Esophagus squamous epithelium (tissue), 5 donors: ENCODE measurements at places on chromosomes 6 and 20.

DNA sequence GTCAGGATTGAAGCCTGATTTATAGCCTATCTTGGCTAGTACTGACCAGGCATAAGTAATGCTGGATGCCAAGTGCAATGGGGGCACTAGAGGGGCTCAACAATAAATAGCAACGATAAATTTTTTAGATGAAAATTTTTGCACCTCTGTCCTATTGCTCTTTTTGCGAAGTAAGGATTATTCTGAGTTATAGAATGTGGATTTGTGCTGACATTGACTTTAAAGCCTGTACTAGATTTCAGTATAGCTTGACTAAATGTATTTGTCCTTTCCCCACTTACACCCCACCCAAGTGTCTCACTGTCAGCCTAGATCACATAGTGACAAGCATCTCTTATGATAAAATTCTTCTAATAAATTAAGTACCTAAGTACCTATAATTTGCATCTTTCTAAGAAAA, 757.0 kb downstream of the GRIK2 start:
- DNase-seq: no peak

GRCh38 chr20:14597206-14597715, 259.8 kb upstream of the FLRT3 start:
- DNase-seq: no peak

- DNase-seq: no peak
Observed at GRCh38 chr20:9236458-9236857, 167.6 kb downstream of the PLCB4 start.

DNA sequence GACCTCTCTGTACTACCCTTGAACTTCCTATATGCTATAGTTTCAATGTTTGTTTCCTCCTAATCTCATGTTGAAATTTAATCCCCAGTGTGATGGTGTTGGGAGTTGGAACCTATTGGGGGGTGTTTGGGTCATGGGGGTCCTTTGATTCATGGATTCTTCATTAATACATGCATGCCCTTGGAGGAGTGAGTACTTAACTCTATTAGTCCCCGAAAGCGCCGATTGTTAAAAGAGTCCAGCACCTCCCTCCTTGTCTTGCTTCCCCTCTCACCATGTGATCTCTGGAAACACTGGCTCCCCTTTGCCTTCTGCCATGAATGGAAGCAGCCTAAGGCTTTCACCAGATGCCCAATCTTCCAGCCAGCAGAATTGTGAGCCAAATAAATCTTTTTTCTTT, 31.7 kb downstream of the NCR2 start:
- DNase-seq: no peak

GRCh38 chr20:46406986-46407670, 713 bp upstream of the ELMO2 start:
- no peak for DNase-seq

DNA sequence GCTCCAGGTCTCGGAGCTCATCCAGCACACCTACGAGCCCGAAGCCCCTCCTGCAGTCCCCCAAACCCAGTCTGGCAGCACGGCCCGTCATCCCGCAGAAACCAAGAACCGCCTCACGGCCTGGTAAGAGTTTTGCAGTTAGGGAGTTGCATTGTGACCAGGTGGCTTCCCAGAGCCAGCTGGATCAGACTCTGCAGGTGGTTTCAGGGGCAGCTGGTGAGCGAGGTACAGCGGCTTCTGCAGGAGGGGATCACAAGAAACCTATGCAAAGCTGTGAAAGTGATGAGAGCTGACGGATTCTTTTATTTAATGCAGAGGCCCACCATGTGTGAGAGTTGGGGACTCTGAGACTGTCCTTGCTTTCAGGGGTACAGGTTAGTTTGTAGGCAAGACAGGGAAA, 45.9 kb upstream of the SCGN start:
- DNase-seq: no peak

DNA sequence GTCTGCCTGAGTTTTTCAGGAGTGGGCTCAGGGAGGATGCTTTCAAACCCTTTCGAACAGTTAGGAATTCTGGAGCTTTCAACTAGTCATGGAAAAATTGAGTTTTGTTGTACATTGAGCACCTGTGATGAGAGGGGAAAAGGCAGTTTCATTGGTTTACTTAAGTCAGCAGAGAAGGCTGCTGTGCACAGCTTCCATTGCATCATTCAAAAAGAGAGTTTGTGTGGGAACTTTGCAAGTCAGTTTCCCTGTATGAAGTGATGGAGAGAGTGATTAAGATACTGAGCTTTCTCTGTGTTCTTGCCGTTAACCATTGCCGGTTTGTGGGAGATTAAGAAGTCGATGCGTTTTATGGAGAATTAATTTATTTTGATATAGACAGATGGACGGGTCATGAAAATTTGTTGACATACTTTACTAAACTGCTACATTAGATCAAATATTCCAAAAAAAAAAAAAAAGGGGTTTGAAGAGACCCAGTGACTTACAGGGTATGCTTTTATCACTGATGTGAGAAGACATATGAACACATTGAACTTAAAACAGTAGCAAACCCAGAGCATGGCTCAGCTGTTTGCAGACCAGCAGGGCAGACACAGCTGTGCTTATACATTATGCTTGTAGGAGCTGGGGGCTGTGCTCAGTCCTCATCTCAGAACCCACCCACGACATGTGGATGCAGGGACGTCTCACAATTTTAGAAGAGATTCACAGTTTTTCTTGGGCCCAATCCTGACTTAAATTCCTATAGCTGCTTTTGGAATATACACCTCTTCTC, 234.1 kb downstream of the SOX4 start:
- DNase-seq: no peak

DNA sequence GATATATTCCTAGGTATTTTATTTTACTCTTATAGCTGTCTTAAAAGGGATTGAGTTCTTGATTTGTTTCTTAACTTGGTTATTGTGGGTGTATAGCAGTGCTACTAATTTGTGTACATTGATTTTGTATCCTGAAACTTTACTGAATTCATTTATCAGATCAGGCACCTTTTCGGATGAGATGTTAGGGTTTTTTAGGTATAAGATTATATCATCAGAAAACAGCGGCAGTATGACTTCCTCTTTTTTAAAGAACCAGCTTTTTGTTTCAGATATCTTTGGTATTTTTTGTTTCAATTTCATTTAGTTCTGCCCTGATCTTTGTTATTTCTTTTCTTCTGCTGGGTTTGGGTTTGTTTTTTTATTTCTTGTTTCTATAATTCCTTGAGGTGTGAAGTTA, 382.4 kb upstream of the ADGRB3 start:
- DNase-seq: no peak

DNA sequence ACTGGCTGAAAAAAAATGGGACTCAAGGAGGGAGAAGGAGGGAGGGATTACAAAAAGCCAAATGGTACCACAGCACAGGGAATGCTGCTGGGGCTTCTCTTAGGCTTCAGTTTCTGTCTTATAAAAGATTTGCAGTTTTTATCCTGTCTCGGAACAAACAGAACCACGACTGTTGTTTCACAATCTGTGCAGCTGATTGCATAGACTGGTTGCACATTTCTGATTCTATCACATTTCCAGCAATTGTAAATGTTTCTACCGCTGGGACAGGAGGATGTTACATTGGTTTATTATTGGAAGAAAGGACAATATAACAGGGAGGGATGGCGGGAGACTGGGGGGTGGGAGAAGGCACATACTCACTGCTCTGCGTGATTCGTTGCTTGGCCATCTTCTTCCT, 73.5 kb upstream of the ARID1B start:
- no peak for DNase-seq

DNA sequence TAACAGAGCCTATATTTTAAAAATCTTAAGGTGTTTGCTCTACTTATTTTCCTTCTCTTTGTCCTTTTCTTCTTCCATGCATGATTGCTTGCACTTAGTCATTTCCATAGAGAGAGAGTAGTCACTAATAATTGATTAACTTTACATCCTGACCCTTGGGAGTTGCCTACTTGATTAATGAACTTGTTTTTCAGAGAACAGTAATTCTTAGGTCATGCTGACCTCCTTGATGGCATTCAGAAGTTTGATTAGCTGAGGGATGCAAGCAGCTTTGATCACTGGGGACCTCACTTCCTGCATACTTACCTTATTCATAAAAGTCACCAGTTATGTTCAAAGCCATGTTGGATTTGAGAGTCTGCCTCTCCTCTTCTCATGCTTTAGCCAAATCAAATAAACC, 715.6 kb upstream of the ID4 start:
- DNase-seq: no peak

DNA sequence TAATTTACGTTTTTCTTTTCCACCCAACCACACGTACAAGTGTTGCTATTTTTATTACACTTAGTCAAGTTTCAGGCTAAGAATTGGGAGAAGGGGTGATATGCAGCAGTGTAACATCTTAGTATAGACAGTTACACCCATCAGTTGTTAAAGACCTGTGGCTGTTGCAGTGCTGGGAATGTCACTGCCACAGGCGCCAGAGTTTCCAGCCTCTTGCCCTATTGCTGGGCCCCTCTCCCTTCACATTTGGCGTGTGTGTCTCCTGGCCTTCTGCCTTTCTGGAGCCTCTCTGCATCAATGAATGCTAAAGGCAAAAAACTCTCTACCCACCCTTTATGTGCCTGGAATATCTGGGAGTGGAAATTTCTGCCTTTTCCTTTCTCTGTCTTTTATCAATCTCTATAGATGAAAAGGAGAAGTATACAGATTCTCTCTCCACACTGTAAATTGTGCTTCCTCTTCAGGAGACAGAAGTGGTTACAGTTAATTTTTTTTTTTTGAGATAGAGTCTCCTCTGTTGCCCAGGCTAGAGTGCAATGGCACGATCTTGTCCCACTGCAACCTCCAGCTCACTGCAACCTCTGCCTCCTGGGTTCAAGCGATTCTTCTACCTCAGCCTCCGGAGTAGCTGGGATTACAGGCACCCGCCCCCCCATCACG, 73.0 kb downstream of the TIAM2 start:
- no peak for DNase-seq

- DNase-seq: no peak
Observed at GRCh38 chr6:38483526-38483925, 156.2 kb downstream of the BTBD9 start.

DNA sequence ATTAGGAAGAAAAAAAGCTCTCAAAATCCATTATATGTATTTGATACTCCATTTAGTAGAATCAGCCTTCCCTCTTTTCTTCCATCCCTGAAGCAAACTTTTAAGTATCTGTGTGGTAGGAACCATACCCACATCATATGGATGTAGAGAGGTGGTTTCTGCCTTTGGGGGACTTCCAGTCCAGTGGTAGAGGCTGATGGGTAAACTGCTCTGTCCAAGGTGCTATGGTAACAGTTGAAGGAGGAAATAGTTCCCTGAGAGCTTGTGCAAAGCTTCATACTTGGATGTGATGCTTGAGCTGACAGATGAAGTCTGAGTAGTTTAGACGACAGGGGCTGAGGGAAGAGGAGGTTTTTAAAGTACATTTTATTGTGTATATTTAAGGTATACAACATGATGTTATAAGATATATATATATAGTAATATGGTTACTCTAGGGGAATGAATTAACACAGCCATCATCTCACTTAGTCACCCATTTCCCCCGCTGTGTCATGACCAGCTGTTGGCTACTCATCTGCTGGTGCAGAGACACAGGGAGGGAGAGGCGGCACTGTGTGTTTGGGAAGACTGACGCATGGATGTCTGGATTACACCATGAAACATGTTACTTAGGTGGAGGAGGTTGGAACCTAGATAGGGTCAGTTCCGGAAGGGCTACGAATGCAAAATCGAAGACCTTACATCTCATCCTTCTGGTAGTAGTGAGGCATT, 185.2 kb downstream of the FARS2 start:
- DNase-seq: no peak

DNA sequence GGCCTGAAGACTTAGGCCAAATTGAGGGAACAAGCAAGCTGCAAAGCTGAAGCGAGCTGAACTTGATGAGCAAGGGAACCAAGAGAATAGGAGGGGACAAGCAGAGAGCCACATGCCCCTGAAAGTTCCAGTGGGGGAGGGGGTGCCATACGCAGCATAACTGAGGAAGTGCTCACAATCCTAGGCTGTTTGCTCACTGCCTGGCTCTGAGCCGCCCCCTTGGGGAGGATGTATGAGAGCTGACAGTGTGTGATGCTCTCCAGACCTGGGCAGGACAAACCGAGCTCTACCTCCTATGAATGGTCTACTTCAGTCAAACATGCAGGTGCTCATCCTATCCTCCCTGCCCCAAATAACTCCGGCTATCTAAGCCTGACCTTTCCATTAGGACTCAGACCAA, 52.1 kb downstream of the FAXC start:
- DNase-seq: no peak

- no peak for DNase-seq
Observed at GRCh38 chr6:75150685-75151412, 55.0 kb downstream of the COL12A1 start.

DNA sequence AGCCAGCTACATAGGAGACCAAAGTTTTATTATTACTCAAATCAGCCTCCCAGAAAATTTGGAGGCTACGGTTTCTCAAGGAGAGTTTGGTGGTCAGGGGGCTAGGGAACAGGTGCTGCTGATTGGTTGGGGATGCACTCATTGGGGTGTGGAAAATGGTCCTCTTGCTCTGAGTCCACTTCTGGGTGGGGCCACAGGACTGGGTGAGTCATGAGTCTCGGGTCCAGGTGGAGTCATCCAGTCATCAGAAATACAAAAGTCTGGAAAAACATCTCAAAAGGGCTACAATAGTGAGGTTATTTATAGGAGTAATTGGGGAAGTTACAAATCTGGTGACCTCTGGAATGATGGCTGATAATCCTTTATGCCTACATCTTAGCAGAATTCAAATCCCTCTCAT, 54.3 kb upstream of the SLC22A16 start:
- no peak for DNase-seq

- no peak for DNase-seq
Observed at GRCh38 chr6:10630178-10630577, 64.2 kb downstream of the C6orf52 start.

DNA sequence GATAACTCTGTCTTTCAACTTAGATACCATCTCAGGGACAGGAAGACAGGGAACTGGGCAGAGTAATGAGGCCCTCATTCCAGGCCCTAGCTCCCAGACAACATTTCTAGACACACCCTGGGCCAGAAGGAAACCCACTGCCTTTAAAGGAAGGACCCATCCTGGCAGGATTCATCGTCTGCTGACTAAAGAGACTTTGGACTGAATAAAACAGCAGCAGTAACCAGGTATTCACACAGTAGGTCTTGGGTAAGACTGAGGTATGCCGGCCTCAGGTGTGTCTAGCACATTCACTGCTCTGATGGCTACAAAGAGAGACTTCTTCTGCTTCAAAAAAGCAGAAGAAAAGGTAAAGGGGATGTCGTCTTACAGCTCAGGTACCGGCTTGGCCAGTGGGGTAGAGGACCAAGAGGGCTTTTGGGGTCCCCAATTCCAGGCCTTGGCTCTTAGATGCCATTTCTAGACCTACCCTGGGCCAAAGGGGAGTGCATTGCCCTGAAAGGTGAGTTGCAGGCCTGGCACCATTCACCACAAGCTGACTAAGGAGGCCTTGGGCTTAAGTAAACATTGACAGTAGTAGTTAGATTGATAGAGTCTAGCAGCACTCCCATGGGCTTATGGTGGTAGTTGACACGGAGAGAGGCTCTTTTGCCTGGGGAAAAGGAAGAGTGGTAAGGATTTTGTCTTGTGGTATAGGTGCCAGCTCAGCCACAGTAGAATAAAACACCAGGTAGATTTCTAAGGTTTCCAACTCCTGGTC, 13.4 kb downstream of the SNX14 start:
- no peak for DNase-seq

GRCh38 chr20:60096166-60096565, 137.9 kb downstream of the CDH26 start:
- DNase-seq: no peak

- DNase-seq: no peak
Observed at GRCh38 chr6:64497634-64498033, 862.0 kb downstream of the PHF3 start.
